ENCODE measurements at places on chromosomes 1 and 21. TPM values are rescaled to one million over a fixed set of nuclear protein-coding genes. Genes with fewer than 3 reads are reported as not detected.

DNA sequence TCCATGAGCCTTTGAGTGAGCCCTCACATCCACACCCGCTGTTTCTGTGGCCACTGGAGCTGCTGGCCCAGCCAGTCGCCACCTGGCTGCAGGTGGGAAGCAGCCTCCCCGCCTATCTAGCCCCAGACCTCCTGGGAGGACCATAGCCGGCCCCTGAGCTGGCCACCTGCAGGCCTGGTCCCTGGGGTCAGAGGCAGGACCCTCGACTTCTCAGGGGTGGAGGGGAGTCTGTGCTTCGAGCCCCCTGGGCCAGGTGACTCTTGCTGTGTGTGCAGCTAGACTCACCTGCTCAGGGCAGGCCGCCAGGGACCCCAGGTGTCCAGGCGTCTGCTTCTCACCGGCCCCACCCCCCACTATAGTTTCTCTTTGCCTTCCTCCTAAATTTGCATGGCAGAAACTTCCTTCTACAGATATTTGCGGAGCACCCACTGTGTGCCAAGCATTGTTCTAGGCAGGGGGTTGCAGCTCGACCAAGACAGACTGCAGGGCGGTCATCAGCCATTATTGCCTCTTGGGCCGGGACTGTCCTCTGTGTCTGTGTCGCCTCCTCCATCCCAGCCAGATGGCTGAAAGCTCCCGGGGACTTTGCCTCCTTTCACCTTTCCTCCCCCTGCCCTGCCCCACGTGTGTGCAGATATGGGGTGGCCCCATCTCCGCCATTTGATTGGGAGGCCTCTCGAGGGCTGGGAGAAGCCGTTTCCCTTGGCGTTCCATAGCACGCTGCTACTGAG, 27.3 kb downstream of the SPSB1 start:
- H3K36me3 ChIP-seq: no peaks in the 10 kb centered on the region
- no peak overlapping the region for H3K27ac ChIP-seq
- no peaks in the 10 kb centered on the region for H3K27me3 ChIP-seq
- DNase-seq: no peak
- H3K4me3 ChIP-seq: no peak overlapping the region

GRCh38 chr1:114236517-114236916, 82.8 kb upstream of the SYT6 start:
- no peak overlapping the region for H3K4me3 ChIP-seq
- DNase-seq: no peak
- no peak overlapping the region for H3K27ac ChIP-seq
- H3K27me3 ChIP-seq: no peaks in the 10 kb centered on the region

- no peak overlapping the region for H3K27ac ChIP-seq
- no peaks in the 10 kb centered on the region for H3K4me1 ChIP-seq
- no peak overlapping the region for H3K4me3 ChIP-seq
Measured at GRCh38 chr1:244271004-244271403, 180.7 kb downstream of the ADSS2 start.

The OR2T27 gene
- total RNA-seq: 0.48 TPM

DNA sequence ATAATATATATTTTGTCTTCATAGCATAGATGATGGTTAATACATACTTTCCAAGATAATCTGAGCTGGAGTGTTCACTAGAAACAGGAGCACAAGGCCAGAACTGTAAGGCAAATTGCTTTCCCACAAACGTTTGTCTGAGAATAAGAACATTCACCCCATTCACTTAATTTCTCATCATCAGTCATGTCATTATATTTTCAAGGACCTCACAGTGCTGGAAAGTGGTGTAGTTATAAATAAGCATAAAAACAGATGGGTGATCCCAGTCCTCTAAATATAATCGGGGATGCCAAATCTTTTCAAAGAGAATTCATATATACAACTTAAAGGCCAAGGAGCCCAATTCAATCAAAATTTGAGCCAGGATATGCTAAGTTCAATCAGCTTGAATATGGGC, 8.4 kb downstream of the PRRX1 start:
- H3K27me3 ChIP-seq: peaks cover 13% of the 10 kb centered on the region
- no peak overlapping the region for H3K4me3 ChIP-seq
- H3K27ac ChIP-seq: no peak overlapping the region

DNA sequence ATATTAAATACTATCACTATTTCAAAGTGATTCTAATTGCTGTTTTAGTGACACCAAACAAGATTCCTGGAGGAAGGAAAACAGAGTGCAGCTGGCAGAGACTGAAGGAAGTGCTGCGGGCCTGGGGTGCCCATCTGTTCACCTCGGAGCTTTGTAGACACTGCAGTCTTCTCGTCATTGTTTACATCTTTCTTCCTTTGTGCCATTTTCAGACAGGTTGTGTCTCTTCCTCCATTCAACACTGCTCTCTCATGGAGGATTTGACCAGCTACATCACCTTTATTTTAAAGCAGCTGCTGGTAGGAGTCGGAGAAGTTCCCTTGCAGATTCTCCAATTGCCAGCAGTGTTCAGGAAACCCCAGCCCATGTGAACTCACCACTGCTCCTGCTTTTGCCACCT, 37.3 kb downstream of the ABCA4 start:
- no peak overlapping the region for H3K4me3 ChIP-seq
- DNase-seq: no peak
- no peaks in the 10 kb centered on the region for H3K4me1 ChIP-seq
- no peaks in the 10 kb centered on the region for H3K27me3 ChIP-seq
- H3K27ac ChIP-seq: no peak overlapping the region

DNA sequence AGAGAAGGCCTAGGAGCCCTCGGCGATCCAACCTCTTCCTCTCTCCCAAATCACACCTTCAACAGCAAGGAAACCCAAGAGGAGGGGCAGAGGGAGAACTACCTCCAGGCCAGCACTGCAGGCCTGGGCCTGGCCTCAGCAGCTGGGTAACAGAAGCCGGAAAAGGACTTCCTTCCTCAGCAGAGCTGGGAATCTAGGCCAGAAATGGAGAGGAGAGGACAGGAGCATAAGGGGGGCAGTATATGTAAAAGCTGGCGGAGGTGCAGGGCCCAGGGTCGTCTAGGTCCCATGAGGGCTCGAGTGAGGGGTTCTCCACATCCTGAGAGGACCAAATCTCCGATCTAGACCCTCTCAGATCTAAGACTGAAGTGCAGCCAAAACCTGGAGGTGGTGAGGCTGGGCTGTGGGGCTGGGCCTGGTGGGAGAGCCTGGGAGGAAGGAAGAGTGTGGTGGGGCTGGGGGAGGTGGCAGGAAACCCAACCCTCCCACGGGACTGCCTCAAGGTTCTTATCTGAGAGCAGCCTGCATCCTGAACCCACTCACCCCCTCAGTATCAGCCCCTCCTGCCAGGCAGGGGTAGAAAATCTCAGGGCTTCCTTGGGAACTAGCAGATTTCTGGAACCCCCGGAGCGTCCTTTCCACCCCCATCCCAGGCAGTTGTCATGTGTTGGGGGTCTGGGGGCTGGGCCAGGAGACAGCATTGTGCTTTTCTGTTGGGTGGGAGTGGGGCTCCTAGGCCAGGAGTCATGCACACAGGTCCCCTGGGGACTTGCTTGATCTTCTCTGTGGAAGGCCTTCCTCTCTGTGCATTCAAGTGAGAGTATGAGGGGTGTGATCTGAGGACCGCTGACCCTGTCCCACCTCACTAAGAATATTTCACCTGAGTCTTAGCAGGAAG, 33.0 kb downstream of the PIK3C2B start:
- no peak overlapping the region for H3K4me3 ChIP-seq
- H3K4me1 ChIP-seq: peaks cover 53% of the 10 kb centered on the region
- H3K27ac ChIP-seq: peak overlapping the region; percentile 83
- DNase-seq: peak; percentile 57
- H3K36me3 ChIP-seq: peaks cover 11% of the 10 kb centered on the region
- no peaks in the 10 kb centered on the region for H3K27me3 ChIP-seq

The FAM131C gene
- total RNA-seq: not detected

The ARHGEF16 gene
- total RNA-seq: not detected

- H3K27me3 ChIP-seq: no peaks in the 10 kb centered on the region
- no peak overlapping the region for H3K27ac ChIP-seq
- H3K36me3 ChIP-seq: no peaks in the 10 kb centered on the region
- H3K4me1 ChIP-seq: no peaks in the 10 kb centered on the region
Measured at GRCh38 chr1:186730951-186731729, 50.9 kb upstream of the PTGS2 start.

DNA sequence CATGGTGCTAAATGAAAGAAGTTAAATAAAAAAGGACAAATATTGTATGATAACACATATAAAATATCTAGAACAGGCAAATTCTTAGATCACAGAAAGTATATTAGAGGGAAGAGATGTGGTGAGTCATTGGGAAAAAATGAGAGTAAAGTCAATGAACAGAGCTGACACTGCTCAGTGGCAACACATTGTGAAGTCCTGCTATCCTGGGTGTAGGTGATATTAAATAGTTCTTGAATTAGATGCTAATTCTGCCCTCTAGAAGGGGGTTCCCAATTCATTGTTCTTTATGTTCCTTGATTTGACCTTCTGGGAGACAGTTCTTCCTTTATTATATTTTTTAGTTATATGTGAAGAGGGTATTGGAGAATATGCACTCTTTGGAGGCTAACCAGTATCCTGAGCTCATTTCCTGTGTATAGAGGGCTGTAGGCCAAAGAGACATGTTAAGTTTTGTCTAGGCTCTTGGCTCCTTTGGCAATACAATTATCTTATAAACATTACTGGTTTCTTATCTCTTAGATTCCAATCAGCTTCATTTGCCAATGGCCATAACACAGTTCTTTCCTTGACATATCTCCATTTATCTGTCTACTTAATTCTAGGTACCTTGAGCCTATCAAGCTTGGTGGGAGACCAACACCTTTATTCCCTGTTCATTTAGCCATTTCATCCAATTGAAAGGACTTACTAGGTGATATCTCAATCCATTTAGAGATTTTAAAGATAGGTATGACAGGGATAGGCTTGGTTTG, 6.6 kb upstream of the SLC35A3 start:
- H3K4me1 ChIP-seq: no peaks in the 10 kb centered on the region
- H3K27ac ChIP-seq: no peak overlapping the region

- no peaks in the 10 kb centered on the region for H3K4me1 ChIP-seq
- H3K27me3 ChIP-seq: no peaks in the 10 kb centered on the region
Measured at GRCh38 chr1:159282118-159282517, 20.0 kb upstream of the FCER1A start.

GRCh38 chr21:31351438-31351837, 7.4 kb upstream of the TIAM1 start:
- no peak overlapping the region for H3K27ac ChIP-seq
- no peaks in the 10 kb centered on the region for H3K27me3 ChIP-seq
- DNase-seq: no peak

The RUNX3 gene
- total RNA-seq: 151 TPM

The DLGAP3 gene
- total RNA-seq: 0.15 TPM

GRCh38 chr1:233443040-233443760, 115.7 kb downstream of the MAP3K21 start:
- no peaks in the 10 kb centered on the region for H3K27me3 ChIP-seq
- no peak for DNase-seq
- H3K36me3 ChIP-seq: no peaks in the 10 kb centered on the region
- H3K27ac ChIP-seq: no peak overlapping the region
- no peak overlapping the region for H3K4me3 ChIP-seq

DNA sequence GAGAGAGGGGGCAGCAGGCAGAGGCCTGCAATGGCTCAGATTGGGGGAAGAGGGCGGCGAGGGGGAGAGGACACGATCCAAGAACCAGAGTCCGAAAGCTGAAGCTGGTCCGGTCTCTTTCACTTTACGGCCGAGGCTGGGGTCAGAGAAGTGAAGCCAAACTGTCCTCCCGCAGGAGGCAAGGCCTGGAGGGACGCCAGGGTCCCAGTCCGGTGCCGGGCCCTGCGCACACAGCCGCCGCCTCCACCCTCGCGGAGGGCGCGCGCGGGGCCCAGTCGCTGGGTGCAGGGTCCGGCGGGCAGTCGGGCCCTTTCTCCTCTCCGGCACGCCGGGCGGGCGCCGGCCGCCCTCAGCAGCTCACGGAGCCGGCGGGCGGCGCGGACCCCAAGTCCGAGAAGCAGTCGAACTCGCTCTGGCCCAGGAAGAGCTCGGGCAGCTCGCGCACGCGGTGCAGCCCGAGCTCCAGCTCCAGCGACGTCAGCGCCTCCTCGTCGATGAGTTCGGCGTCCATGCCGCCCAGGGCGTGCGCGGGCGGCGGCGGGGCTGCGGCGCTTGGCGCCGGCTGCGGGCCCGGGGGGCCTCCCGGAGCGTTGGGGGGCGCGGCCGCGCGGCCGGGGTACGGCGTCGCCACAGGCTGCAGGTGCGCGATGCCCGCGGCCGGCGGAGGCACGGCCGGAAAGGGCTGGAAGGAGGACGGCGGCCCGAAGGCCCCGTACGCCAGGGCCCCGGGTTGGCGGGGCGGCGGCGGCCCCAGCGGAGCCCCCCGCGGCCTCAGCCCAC, 749 bp downstream of the CITED4 start:
- peaks cover 12% of the 10 kb centered on the region for H3K27me3 ChIP-seq
- H3K27ac ChIP-seq: no peak overlapping the region
- no peaks in the 10 kb centered on the region for H3K36me3 ChIP-seq
- H3K4me1 ChIP-seq: peaks cover 7% of the 10 kb centered on the region
- H3K4me3 ChIP-seq: peak overlapping the region; percentile 68

- no peaks in the 10 kb centered on the region for H3K36me3 ChIP-seq
- H3K27ac ChIP-seq: no peak overlapping the region
- no peak overlapping the region for H3K4me3 ChIP-seq
- H3K27me3 ChIP-seq: no peaks in the 10 kb centered on the region
- H3K4me1 ChIP-seq: no peaks in the 10 kb centered on the region
Measured at GRCh38 chr21:28714777-28715464, 277.8 kb downstream of the LTN1 start.

The FCRL5 gene
- 7.8 TPM for total RNA-seq

DNA sequence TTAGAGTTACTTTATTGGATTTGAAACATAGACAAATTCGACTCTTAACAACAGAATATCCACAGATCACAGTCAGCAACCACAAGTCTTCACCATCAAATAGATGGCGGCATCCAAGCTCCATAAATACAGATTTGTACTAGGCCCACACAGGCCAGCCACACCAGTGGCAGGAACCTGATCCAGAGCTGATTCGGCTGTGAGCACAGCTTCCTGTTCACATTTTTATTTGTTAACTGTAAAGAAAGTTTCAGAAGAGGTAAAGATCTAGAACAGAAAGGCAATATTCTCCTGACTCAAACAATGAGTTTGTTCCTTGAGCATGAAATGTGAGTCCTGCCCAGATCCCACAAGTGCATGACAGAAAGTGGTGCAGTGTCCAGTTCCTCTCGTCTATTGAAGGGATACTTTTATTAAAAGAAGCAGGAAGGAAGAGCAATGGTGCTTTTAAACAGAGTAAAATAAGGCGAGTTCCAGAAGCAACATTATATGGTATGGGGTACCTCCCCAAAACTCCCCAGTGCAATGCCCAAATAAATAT, 205.8 kb downstream of the SLC45A1 start:
- DNase-seq: no peak
- H3K4me3 ChIP-seq: peak overlapping the region; percentile 67
- H3K36me3 ChIP-seq: no peaks in the 10 kb centered on the region
- H3K4me1 ChIP-seq: peaks cover 23% of the 10 kb centered on the region
- H3K27ac ChIP-seq: peak overlapping the region; percentile 54
- no peaks in the 10 kb centered on the region for H3K27me3 ChIP-seq

Measured in GM12878 (cell line).